Body of pancreas (tissue), 4 donors: ENCODE measurements at places on chromosomes 4 and X. TPM values are rescaled to one million over a fixed set of nuclear protein-coding genes. Genes with fewer than 3 reads are reported as not detected.

DNA sequence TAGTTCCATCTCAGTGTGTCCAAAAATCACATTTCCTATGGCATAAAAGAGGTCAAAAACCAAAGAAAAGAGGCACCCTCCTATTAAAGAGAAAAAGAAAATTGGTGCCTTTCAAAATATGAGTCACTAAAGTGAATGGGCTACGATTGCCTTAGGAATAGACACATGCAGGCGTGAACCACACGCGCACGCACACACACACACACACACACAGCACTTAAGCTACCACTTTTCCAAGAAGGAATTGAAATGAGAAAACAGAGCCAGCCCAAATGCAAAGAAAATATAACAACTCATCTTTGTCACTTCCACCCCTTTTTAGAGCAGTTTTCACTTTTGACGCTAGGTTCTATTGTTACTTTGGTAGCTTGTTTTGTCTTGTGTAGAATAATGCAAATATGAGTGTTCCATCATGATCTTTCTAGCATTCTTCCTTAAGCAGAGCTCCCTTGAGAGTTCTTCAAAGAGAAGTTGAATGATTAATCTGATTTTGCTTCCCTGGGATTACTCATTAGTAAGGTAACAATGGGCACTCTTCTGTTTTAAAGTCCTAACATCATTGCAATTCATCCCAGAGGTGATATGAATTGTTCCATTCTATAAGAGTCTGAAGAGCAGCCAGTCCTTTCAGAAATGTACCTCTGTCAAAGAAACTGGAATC lies 239.2 kb upstream of the GNPDA2 start:
- DNase-seq, result no peak
- H3K27ac ChIP-seq, result no peak overlapping the region
- no peak overlapping the region for H3K4me3 ChIP-seq
- no peaks in the 10 kb centered on the region for H3K27me3 ChIP-seq

DNA sequence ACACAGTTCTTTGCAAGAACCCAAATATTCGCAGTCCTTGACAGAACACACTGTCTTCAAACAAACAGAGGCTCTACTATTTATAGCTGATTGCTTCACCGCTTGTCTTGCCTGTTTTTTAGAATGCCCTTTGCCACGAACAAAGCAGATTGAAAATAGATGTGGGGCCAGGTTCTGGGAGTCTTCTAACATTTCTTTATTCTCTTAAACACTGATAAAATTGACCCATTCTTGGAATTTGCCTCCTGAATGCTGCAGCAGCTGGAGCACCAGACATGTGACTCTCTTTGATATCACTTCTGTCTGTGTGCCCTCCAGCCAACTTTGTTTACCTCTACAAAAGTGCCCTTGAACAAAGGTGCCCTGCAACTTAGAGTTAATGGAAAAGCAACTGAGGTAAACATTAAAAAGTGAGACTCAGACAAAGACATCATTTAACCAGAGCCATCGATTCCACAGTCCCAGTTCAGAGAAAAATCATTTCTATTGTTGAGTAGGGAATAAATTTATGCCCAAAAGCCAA lies 64.2 kb upstream of the SPP1 start:
- no peaks in the 10 kb centered on the region for H3K27me3 ChIP-seq
- H3K36me3 ChIP-seq, result no peaks in the 10 kb centered on the region
- H3K27ac ChIP-seq, result peak overlapping the region; percentile 55

- no peaks in the 10 kb centered on the region for H3K4me1 ChIP-seq
- H3K36me3 ChIP-seq, result peaks cover 11% of the 10 kb centered on the region
- DNase-seq, result no peak
- H3K4me3 ChIP-seq, result no peak overlapping the region
- H3K27ac ChIP-seq, result no peak overlapping the region
- no peaks in the 10 kb centered on the region for H3K27me3 ChIP-seq
Measured at GRCh38 chr4:108662629-108663028, 12.2 kb downstream of the OSTC start.

SPANXN5 gene
- not detected for total RNA-seq

HELT gene
- total RNA-seq, result not detected
